ENCODE measurements at places on chromosomes 4 and X.

GRCh38 chr4:98260579-98261404 is at the start of gene RAP1GDS1:
TSS of gene RAP1GDS1 (plus strand) at chr4:98261384. CDS start at chr4:98261566, 182 bp downstream.
- DNase-seq: peak; percentile 91

GRCh38 chr4:60723796-60724195 is 476.3 kb upstream of the ADGRL3 start:
- DNase-seq: no peak

- peak; percentile 28 for DNase-seq
These were observed 6.8 kb upstream of the BCOR start for GRCh38 chrX:40104630-40104984.

DNA sequence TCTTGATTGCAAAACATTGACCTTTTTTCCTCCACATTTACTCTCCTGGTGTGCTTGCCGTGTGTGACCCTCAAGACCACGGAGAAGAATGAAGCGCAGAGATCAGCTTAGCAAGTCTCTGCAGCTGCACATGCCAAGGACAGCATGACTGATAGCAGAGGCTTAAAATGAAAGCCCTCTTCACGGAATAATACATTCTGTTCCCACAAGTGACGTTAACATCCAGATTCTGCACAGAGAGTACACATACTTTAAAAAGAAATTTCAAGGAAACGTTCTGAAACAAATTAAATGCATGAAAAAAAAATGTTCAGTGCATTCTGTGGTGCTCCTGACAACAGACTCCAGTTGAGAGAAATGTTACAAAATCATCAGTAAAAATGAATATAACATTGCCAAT is 60.9 kb downstream of the SLC7A11 start:
- DNase-seq: no peak

GRCh38 chr4:83112678-83113428 is 1.7 kb downstream of the PLAC8 start:
- DNase-seq: peak; percentile 42

DNA sequence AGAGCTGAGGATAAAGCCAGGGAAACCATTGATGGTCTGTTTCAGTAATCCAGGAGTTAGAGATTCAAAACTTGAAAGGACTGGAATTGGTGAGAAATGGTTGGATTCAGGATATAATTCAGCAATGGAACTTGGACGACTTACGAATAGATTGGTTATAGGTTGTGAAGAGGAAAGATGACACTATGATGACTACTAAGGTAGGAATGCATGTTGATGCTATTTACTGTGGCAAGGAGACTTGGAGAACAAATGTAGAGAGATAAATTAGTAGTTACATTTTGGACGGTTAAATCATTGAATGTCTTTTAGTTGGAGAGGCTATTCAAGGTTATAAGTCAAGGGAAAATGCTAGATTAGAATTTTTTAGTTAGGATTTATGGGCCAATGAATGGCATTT is 365.4 kb upstream of the TECRL start:
- DNase-seq: no peak

GRCh38 chrX:150954951-150955350 is 28.2 kb upstream of the HMGB3 start:
- DNase-seq: no peak

GRCh38 chr4:85726555-85726954 is 251.6 kb downstream of the ARHGAP24 start:
- no peak for DNase-seq

- DNase-seq: no peak
These were observed 4.4 kb downstream of the GNPDA2 start for GRCh38 chr4:44722001-44722400.

GRCh38 chrX:31420302-31420701 is 348.5 kb upstream of the FTHL17 start:
- no peak for DNase-seq

DNA sequence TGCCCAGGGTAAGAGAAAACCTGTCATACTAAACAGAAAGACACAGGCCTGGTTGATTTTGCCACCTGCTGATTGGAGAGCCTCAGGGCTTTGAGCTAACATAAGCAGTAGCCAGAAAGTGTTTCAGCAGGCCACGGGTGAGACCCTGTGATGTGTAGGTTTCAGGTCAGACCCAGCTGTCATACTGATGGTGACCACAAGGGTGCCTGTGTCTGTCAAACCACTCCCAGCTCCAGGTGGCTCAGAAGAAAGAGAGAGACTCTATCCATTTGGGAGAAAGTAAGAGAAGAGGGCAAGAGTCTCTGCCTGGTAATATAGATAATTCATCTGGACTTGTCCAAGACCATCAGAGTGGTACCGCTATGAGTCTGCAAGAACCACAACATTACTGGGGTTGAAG is 72.8 kb upstream of the NLRP2B start:
- no peak for DNase-seq

DNA sequence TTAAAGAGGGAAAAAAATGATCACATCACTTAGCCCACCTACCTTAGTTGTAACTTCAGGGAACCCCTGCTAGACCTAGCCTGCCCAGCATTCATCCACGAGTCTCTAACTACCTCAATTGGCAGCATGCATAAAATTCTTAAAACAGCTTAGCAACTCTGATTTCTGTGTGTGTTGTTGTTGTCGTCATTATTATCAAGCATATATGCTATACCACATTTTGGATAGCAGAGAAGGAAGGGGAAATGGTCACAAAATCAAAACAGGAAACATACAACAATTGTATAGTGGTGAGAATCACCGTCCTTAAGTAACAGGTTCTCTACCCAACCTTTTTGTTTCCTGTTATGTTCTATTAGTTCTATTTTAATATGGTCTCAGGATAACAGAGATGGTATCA is 2.7 kb upstream of the ACOT9 start:
- no peak for DNase-seq

- no peak for DNase-seq
These were observed 109.1 kb downstream of the PHEX start for GRCh38 chrX:22141047-22141730.

DNA sequence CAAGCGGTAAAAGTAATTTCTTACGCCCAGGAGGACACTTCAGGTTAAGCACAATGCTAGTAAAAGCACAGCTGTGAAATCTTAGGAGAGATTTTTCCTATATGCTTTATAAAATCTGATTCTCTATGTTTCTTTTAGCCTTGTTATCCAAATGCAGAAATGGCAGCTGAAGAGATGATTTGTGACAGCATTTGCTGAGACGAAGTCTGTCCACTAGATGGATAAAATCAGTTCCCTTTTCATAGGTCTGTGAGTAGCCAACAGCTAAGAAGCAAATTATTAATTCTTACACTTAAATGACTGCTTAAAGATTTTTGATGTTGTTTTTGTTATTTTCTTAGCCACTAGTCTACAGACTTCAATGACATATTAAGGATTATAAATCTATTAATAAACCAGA is 5.3 kb downstream of the GPM6A start:
- no peak for DNase-seq

DNA sequence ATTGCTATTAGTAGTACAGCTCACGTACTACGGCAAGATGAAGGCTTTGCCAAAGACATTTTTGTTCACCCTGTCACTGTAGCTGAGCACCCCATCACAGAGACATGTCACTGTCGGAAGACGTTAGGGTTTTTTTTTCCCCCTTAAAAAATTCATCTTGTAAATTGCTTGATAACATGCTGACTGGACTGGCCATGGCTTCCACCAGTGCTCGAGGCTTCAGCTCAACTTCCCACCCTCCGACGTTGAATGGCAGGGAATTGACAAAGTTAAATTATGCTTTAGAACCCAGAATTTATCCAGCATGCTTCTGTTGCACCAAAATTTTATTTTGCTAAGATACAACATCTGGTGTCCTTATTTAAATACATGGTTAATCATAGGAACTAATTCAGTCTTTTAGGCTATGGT is 707 bp upstream of the OTUD4 start:
- DNase-seq: no peak

- DNase-seq: no peak
These were observed 64.8 kb upstream of the GK2 start for GRCh38 chr4:79472693-79473438.

- no peak for DNase-seq
These were observed 44.8 kb upstream of the PRSS12 start for GRCh38 chr4:118397623-118397979.

- no peak for DNase-seq
These were observed 239.0 kb upstream of the GIMD1 start for GRCh38 chr4:106607558-106607957.

DNA sequence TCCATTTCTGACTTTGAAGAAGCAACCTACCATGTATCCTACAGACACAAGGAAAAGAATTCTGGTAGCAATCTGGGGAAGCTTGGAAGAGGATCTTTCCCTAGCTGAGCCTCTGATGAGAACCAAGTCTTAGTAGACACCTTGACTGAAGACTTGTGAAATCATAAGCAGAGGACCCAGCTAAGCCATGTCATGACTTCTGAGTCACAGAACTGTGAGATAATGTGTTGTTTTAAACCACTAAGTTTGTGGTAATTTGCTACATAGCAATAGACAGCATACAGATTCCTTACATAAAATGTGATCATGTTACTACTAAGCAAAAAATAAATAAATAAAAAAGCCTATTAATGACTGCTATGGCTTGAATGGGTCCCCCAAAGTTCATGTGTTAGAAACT is 71.3 kb upstream of the ANKRD50 start:
- no peak for DNase-seq

- DNase-seq: no peak
These were observed 114.7 kb upstream of the ARMCX2 start for GRCh38 chrX:101774340-101774739.

- DNase-seq: no peak
These were observed 117.8 kb downstream of the FRAS1 start for GRCh38 chr4:78174891-78175290.

GRCh38 chrX:34893741-34894140 is 48.9 kb upstream of the FAM47B start:
- no peak for DNase-seq

- DNase-seq: no peak
These were observed 1049.2 kb upstream of the INTU start for GRCh38 chr4:126583509-126583908.

GRCh38 chr4:109671350-109671749 is 31.9 kb downstream of the CASP6 start:
- no peak for DNase-seq

DNA sequence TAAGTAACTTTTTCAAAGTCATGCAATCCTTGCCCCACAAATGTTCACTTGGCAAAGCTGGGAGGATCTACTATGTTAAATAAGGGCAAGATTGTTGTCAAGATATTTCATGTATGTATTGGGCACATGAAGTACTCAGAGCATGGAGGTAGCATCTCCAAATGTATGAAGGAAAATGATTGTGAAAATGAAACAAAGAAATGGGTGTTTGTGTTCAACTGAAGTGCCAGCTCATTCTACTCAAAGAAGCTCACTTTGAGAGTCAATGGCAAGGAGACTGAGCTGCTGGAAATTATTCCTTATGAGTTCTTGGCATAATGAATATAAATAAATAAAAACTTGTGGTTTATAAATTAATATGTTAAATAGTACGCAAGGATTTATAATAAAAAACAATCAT is 124.5 kb upstream of the ARSJ start:
- no peak for DNase-seq

GRCh38 chr4:66840178-66840577 is 705.1 kb downstream of the CENPC start:
- DNase-seq: no peak

- peak; percentile 36 for DNase-seq
These were observed 56.4 kb downstream of the IRF2 start for GRCh38 chr4:184417802-184418511.

- DNase-seq: peak; percentile 60
These were observed at the start of gene CRLF2 for GRCh38 chrX:1212532-1212931. TSS of gene CRLF2 (minus strand) at chrX:1212649. CDS start at chrX:1212634, 15 bp downstream.

DNA sequence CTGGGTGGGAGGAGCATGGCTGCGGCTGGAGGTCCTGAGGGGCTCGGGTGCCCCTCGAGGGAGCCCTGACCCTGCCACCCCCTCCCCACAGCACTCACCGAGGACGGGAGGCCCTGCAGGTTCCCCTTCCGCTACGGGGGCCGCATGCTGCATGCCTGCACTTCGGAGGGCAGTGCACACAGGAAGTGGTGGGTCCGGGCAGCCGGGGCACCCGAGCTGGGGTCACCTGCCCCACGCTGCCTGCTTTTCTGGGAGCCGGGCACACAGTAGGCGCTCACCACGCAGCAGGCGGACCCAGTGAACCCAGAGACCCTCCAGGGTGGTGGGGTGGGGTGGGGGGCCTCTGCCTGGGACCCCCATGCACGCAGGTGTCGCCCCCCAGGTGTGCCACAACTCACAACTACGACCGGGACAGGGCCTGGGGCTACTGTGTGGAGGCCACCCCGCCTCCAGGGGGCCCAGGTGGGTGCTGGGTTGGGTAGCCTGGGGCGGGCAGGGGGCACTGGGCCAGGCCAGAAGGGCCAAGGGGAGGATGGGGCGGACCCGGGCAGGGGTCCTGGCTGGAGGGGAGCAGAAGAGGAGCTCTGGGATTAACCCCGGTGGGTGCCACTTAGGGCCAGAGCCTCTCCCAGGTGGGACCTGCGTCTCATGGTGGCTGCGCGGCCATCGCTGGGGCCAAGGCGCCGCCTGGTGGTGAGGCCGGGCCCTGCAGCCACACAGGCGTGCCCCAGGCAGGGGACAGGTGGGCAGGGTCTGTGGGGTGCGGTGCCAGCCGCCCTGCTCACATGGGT is 1.4 kb downstream of the HGFAC start:
- peak; percentile 71 for DNase-seq

DNA sequence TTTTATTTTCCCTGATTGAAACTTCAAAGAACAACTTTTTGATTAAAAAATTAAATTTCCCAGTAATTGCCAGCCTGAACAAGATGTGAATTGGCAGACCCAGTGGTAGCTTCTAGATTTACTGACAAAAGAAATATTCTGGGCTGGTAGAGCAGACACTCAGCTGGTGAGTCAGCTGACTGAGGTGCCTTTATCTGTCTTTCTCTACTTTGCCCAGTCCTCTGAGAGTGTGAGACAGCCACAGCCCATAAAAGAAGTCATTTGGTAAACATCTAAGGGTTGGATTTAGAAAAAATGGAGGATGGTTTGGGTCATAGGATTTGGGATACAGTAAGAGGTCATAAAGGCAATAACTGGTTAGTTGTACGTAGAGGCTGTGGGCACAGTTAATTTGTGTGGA is 54.5 kb downstream of the CCSER1 start:
- no peak for DNase-seq

GRCh38 chrX:131812847-131813825 is 210.0 kb upstream of the STK26 start:
- peak; percentile 80 for DNase-seq

All from activated CD4-positive, alpha-beta memory T cell treated with anti-CD3 and anti-CD28 coated beads, Interleukin-2, amount 10 ng/mL, durations not matched to agents 7 days and 5 days (primary cell).